Urinary bladder (tissue), 4 donors: ENCODE measurements at places on chromosomes 5 and 9.

- DNase-seq = no peak
Observed at GRCh38 chr5:125470280-125470902, 724.0 kb upstream of the ZNF608 start.

GRCh38 chr5:594226-594860, 17.8 kb upstream of the CEP72 start:
- no peak for DNase-seq

DNA sequence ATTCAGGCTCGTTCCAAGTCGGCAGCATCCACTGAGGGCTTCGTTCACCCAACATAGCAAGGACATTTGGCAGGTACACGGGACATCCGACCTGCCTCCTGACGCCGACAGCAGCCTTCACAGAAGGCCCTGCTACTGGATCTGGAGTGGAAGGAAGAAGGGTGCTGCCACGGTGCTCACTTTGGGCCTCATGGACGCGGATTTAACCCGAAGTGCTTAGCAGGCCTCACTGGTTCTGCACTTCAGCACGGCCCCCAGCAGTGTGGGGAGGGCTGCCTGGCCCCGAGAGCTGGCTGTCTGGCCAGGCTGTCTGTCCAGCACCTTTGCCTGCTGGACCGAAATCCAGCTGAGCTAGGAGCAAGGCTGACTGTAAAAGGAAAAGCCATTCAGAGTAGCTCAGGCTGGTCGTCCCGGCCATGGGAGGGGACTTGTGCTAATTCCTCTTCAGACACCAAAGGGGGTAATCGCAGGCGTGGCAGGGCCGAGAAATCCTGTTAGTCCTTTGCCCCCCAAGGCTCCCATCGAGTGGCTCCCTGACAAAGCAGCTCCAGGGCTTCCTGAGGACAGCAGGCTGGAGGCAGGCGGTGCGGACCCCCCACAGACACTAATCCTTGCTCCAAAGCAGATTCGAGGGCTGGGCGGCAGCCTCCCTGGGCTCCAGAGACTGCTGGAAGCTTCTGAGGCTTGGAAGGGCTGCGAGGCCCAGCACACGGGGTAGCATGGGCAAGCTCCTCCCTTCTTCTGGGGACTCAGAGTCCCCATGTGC, 11.1 kb upstream of the RXRA start:
- DNase-seq = no peak

GRCh38 chr9:36739373-36740116, 166.8 kb downstream of the MELK start:
- no peak for DNase-seq

GRCh38 chr9:97059626-97060025, 20.7 kb upstream of the CTSV start:
- DNase-seq = no peak

GRCh38 chr5:111453295-111453694, 59.0 kb downstream of the STARD4 start:
- no peak for DNase-seq

DNA sequence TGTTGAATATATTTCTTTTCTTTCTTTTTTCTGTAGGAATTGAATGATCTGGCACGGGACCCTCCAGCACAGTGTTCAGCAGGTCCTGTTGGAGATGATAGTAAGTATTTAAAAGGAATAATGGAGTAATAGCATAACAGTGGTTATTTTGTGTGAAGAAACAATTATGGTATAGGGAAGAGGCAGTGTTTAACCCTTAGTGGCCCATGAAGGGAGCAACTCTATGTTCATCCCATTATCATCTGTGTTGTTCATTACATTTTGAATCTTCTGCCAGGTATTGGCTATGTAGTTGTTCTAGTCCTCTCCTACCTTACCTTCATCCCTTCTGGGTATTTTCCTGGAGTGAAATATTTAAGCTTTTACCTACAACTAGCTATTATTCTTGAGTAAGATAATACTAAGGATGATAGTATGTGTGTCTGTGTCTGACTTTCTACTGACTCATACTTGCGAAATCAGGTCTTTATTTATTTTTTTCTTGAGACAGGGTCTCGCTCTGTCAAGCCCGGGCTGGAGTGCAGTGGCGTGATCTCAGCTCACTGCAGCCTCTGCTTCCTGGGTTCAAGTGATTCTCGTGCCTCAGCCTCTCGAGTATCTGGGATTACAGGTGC, 39.3 kb downstream of the UBE2D2 start:
- no peak for DNase-seq

- no peak for DNase-seq
Observed at GRCh38 chr5:177427919-177428573, 1.6 kb downstream of the GRK6 start.

DNA sequence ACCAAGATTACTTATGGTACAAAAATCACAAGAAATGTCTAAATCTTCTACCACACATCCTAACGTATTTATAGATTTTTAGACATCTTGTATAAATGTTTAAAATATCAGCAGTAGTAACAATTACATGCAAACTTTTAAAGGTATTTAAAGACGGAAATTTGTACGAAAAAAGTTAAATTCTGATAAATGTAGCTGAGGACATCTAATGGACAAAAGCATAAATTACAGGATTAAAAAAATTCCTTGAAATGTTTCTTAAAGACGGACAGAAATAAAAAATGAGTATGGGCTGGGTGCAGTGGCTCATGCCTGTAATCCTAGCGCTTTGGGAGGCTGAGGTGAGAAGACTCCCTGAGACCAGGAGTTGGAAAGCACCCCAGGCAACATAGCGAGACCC, 15.8 kb downstream of the ERCC8 start:
- DNase-seq = no peak

DNA sequence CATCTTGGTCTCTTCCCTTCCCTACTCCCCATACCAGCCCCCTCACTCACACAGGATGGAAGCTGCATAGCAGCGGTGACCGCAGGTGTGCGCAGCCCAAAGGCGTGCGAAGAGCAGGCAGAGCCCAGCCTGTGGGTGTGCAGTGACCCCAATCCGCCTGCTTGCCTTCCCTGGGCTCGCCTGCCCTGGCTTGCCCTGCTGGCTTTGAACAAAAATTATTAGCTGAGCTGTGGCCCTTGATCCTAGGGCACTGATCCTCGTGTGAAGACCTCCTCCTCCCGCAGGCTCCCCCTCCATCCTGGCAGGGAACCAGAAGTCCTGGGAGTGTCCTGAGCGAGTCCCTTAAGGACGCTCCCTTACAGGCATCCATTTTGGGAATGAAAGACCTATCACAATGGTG, 31.9 kb downstream of the MORN5 start:
- DNase-seq = no peak

GRCh38 chr9:18255747-18256146, 218.2 kb upstream of the ADAMTSL1 start:
- DNase-seq = no peak
